Mesenchymal stem cell (in vitro differentiated cells and primary cell): ENCODE measurements at places on chromosomes 2 and 18.
A peak's percentile ranks its signal among the peaks of the same experiment; 100 is the strongest.

GRCh38 chr2:152594792-152595191 lies 122.5 kb downstream of the PRPF40A start:
- DNase-seq, result no peak

DNA sequence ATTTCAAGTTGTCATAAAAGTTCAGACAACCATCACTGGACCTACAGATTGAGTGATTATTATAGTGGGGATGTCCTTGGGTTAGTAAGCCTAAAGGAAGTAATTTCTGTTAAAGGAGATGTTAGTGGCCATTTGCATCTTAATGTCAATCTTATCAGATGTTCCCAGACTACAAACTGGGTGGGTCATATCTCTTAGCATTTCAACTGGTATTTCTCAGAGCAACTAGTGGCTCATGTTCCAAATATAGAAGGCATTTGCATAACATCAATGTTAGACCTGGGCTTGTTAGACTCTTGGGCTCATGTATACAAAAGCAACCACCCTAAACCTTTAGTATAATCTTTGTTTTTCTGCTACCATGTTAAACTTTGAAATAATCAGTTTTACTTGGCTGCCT lies 17.9 kb downstream of the PLEKHA3 start:
- peak; percentile 10 for DNase-seq

DNA sequence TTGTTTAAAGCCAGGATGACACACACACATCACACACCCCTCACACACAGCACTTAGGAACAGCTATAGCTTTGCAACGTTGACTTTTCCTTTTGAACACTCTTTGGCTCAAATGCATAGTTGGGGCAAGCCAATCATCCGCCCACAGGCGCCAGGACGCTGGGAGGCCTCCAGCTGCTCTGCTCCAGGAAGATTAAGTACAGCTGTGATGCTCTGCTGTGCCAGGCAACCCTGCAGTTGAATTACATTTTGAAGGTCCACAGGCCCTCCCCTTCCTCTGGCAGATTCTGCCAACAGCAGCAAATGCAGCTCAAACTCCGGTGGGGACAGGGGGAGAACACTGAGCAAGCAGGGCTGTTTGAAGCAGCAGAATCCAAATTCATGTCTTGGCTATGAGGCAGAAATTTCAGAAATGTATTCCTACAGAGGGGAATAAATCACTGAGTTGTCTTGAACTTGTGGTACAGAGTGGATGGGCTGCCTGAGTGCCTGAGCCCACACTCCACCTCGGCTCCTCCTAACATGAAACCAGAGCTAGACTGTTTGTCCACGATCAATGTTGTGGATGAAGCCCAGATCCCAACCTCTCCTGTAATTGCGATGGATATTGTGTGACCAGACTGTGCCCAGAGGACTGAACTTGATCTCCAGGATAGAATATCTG lies 86.5 kb upstream of the PPP1CB start:
- DNase-seq, result peak; percentile 83

GRCh38 chr2:129178356-129178755 lies 801.1 kb upstream of the RAB6C start:
- no peak for DNase-seq

- no peak for DNase-seq
These were observed 43.9 kb downstream of the ATIC start for GRCh38 chr2:215355801-215356200.

DNA sequence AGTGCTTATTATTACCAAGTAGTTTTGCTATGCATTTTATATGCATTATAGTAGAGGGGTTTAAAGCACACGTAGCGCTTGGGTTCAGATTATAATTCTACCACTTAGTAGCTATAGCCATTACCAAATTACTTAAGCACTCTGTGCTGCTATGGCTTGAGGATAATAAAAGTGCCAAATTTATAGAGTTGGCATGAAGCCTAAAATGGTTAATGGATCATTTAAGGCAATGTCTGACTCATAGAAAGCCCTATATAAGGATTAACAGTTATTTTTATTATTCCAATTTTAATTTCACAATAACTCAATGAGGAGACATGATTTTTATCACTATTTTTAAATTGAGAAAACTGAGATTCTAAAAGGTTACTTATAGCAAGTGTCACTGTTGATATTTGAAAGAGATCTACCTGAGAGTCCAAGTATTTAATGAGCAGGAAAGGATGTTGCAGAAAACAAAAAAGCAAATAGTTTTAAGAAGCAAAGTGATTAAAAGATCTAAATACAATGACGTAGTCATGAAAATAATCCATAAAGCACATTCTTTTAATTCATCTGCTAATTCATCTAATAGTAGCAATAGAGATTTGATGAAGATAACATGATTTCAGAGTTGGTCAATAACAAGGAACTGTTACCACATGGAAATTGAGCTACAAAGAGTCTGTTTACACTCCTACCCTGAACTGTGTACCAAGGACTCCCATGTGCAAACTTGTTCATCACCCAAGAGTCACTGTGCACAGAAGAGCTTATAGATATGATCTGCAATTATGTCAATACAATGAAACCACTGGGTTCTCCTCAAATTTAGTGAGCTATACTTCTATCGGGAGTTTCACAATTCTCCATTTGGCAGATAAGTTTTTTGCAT lies 78.8 kb upstream of the DTNA start:
- DNase-seq, result no peak

DNA sequence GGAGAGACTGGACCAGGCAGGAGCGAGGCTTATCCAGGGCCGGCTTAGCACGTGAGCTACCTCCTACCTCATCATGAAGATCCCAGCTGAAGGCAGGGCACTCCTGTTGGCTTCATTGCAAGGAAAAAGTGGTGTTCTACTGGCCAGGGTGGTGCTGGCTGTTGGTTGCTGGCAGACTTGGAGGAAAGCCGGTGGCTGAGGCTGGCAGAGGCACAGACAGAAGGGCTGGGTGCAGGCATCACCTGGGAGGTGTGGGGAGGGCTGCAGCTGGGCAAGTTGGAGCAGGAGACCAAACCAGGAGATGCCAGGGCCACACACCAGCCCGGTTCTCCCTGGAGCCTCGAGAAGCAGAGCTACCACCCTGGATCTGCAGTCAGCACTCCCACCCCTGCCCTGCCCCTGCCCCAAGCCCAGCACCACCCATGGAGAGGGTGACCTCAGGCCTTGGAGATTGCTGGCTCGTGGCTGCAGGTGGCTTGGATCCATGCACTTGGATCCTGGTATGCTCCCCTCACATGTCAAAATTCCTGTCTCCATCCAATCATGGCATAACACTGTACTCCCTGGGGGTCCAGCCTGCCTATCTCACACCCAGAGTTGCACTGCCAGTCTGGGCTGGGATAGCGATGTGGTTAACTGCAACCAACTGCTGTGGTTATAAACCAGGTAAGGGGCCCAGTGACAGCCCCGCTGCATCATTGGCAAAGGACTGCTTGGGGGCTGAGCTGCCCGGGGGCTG lies 49.7 kb downstream of the GLI2 start:
- no peak for DNase-seq

GRCh38 chr2:237312021-237312755 lies 101.8 kb downstream of the COL6A3 start:
- no peak for DNase-seq

DNA sequence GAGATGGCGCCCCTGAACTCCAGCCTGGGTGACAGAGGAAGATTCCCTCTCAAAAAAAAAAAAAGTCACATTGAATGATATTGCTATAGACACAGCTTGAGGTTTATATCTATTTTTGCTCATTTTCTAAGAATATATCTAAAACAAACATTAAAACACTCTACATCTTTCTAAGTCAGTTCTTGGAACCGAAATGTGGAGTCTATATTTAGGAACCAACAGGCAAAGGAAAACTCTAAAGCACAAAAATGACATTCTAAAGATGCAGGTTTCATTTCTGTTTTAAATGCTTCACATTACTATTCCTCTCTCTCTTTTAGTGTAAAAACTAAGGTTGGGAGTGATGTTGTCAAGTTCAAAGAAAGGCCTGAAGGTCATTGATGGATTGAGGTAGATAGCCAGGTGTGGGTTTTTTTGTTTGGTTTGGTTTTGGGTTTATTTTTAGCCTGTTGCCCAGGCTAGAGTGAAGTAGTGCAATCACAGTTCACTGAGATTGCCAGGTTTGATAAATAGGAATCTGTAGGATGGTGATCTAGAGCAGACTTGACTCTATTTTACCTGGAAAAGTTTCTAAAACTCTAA lies 194.0 kb upstream of the RBBP8 start:
- no peak for DNase-seq

- no peak for DNase-seq
These were observed 100.1 kb downstream of the CRACDL start for GRCh38 chr2:98835831-98836385.

- DNase-seq, result no peak
These were observed 74.8 kb upstream of the SLC39A10 start for GRCh38 chr2:195582188-195582587.

- no peak for DNase-seq
These were observed 38.9 kb downstream of the SETBP1 start for GRCh38 chr18:44719519-44720060.
